ENCODE measurements at places on chromosomes 6 and 20.
A peak's percentile ranks its signal among the peaks of the same experiment; 100 is the strongest.

- DNase-seq = no peak
Observed at GRCh38 chr6:161204866-161205557, 68.8 kb downstream of the AGPAT4 start.

- DNase-seq = no peak
Observed at GRCh38 chr6:10403385-10404106, 11.3 kb downstream of the TFAP2A start.

- no peak for DNase-seq
Observed at GRCh38 chr6:116933485-116933884, 56.4 kb downstream of the RFX6 start.

- DNase-seq = no peak
Observed at GRCh38 chr20:17711267-17711627, 11.5 kb downstream of the BANF2 start.

GRCh38 chr6:39301606-39302005 is 12.6 kb downstream of the KCNK17 start:
- DNase-seq = no peak

- DNase-seq = no peak
Observed at GRCh38 chr6:105429676-105430075, 26.8 kb upstream of the PREP start.

DNA sequence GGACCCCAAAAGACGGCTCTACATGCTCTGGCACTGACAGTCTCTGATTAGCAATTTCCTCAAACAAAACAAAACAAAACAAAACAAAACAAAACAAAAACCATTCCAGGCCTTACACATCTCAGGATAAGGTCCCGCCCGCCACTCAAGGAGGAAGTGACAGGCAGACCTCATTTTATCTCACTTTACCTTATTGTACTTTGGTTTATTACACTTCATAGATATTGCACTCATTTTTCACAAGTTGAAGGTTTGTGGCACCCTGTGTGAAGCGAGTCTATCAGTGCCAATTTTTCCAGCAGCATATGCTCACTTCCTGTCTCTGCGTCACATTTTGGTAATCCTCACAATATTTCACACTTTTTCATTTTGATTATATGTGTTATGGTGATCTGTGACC is 15.2 kb downstream of the ZBP1 start:
- no peak for DNase-seq

DNA sequence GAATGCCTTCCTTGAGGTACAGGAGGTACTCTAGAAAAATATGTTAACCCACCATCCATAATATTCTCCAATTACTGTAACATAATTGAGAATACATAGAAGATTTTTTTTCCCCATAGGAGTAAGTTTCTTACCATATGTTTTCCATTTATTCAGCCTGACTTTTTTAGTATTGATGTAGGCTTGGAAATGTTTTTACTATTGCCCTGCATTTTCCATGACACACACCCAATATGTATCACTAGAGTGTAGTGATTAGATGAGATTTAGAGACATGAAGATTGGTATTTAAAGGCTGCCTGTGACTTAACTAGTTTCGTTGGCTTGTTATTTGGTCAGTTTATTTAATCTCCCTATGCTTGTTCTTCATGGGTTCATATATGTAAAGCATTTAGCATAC is 39.5 kb downstream of the KCNQ5 start:
- no peak for DNase-seq

DNA sequence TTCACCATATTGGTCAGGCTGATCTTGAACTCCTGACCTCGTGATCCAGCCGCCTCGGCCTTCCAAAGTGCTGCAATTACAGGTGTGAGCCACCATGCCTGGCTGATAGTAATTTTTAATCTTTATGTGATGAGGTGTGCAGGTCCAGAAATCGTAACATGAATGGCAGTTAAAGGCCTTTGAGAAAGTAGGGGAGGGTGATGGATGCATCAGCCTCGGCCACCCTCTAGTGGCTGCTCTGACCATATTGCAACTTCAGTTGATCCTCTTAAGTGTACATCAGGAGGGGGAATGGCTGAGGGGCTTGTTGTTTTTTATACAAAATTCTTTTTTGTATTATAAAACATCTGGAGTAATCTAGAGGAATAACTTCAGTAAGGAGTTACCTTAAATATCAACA is 193.0 kb downstream of the ZFAND3 start:
- no peak for DNase-seq

DNA sequence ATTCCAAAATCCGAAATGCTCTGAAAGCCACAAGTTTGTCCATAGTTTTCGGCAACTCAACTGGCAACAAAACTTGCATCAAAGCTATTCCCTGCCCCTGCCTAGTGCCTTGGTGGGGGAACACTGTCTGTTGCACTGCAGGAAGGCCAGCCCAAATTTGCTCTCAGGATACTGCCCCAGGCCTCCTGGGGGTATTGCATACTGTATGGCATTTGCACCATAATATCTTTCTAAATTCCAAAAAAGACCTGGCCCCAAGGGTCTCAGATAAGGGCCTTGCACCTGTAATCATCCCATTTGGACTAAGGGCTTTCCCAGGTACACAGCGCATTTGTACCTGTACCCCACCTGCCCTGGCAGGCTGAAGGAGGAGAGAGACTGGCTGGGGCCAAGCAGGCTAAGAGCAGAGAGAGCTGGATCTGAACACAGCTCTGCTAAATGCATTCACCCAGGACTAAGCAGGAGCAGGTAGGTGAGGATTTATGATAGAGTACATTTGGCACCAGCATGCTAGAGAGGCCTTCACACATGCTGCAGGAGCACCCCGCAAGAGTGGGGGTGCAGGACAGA is 4.0 kb upstream of the GRM4 start:
- no peak for DNase-seq

DNA sequence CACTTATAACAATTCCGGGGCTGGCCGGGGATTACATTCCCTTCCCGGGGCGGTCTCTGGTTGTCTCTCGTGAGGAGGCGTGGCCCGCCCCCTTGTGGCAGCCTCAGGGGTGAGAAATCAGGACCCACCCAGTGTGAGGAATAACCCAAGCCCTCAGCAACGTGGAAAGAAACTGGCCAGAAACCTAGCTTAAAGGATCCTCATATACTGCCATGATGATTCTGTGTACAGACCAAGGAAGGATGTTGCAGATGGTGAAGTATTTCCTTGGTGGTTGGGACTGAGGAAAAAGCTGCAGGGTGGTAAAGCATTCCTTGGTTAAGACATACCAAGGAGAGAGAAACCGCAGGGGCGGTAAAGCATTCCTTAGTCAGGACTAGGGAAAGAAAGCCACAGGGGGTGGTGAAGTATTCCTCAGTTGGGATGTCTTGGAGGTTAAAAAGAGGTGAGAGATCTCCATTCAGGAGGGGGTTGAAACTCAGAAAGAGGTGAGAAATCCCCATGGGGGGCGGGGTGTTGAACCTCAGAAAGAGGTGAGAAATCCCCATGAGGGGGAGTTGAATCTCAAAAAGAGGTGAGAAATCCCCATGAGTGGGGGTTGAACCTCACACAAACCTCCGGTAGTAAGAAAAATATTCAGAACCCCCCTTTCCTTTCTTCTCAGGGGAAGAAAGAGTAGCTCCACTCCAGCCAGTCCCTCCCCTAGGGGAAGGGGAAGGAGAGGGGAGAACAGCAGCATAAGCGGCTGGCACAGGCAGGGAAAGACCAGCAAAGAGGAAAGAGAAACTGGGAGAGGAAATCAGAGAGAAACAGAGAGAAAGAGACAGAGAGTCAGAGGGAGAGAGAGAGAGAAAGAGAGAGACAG is 238.1 kb downstream of the RNGTT start:
- no peak for DNase-seq

DNA sequence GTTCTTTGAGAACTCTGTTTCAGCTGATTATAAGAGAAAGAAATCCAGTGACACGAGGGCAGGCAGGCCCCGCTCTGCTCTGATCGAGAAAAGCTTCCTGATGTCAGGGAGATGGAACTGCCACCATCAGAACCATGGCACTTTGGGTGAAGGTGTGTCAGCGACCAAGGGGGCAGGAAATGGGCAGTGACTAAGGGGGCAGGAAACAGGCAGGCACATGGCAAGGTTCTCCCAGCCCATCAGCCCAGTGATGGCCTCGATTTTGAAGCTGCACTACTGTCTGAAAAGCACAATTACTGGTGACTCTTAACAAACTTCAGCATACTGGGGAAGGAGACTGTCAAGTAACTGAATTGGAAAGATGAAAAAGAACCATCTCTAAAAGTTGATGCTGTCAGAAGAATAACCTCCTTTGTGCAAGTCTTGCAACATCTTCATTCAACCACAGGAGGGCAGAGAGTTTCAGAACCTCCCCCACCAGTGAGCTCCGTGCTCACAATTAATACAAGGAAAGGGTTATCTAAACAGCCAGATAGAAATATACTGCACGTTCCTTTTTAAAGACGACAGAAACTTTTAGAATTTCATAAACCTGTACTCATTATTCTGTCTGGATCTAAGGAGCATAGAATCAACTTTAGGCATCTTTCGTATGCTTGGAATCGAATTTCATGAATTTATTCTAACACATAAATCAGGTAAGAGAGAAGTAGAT is 39.1 kb downstream of the TMX4 start:
- DNase-seq = no peak

GRCh38 chr6:28263922-28264321 is 3.0 kb upstream of the ZSCAN26 start:
- DNase-seq = no peak

- DNase-seq = no peak
Observed at GRCh38 chr6:136180704-136181511, 69.2 kb downstream of the MTFR2 start.

DNA sequence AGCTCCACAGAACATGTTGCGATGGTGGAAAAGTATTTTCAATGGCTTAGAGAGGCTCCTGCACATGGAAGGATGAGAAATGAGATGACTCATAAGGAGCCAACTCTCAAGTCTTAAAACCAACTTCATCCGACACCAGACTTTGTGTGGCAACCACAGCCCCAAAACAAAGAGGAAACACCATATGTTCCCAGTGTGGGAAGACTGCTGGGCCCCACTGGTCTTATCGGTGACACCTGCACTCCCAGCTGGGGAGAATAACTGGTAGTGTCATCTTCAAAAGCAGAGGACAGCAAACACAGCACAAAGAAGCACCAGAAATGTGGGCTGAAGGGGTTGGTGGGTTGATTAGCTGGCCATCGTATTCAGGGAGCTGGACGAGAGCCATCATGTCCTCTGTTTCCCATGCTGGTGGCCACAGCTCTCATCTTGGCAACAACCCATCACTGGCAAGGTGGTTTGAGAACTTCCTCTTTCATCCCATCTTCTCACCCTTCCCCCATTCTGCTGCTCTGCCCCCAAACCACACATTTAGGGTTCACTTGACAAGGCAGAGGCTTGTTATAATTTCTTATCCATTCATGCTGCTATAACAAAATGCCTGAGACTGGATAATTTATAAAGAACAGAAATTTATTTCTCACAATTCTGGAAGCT is 46.0 kb upstream of the TASP1 start:
- DNase-seq = no peak

DNA sequence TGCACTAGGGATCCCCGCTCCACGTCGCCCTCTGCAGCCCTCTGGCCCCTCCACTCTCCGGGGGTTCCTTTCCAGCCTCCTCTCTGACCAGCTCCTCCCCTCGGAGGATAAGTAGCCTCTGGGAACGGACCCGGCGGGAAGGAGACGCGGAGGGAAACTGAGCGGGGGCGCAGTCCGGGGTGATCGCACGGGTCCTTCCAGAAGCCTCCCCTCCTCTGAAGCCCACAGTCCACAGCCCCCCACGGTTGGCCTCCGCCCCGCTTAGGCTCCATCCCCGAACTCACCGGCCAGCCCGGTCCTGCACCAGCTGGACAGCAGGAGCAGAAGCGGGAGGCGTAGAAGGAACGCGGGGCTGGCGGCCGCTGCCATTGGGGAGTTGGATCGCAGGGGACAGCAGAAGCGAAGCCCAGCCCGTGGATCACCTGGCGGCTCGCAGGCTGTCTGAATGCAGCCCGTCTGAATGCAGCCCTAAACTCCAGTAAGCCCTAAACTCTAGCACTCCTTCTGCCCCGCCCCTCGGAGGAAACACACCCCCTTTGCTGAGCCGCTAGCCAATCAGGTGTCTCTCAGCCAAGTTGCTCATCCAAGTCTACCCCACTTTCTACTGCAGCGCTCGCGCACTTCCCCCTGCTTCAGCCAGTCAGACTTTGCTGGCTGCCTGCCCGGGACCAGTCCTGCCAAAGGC is at the start of gene RAET1G:
Gene RAET1G, minus strand, starts transcription at position 480 of the 685 bp plus-strand sequence. Its CDS starts 111 bp downstream, at position 369.
- DNase-seq = no peak

GRCh38 chr6:140609956-140610355 is 1235.5 kb upstream of the CITED2 start:
- DNase-seq = no peak

GRCh38 chr20:10280018-10280908 is 61.6 kb downstream of the SNAP25 start:
- DNase-seq = no peak

- DNase-seq = no peak
Observed at GRCh38 chr20:50108556-50109235, 4.3 kb downstream of the UBE2V1 start.

GRCh38 chr6:107699697-107700325 is 124.3 kb downstream of the SCML4 start:
- DNase-seq = peak; percentile 29

DNA sequence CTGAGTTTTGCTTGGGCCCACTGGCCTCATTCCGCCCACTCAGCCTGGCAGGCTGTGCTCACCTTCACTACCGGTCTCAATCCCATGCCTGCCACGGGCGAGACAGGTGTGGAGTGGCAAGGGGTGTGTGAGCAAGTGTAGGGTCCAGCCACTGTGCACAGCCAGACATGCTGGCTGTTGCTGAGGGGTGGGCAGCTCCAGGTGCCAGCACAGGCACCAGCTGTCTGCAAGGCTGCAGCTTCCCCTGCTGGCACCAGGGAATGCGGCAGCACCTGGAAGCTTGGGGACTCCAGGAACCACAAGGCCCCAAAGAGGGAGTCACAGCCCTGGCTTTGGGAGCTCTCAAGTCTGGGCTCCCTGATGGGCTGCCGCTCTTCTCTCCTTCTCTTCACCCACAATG is 372.7 kb downstream of the CBLN4 start:
- DNase-seq = no peak

- DNase-seq = no peak
Observed at GRCh38 chr6:127880429-127880828, 20.4 kb downstream of the THEMIS start.

DNA sequence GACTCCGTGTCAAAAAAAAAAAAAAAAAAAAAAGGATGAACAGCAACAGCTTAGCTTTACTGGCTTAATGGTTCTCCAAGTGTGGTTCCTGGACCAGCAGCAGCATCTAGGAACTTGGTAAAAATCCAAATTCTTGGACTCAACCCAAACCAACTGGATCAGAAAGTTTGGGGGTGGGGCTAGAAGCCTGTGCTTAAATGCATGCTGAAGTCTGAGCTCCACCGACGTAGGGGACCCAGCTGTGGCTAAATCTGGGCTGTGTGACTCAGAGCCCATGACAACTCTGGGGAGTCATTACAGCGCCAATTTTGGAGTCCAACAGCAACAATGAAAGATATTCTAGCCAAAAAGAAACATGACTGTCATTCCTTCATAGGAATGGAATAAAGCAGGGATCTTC is 13.6 kb upstream of the CHD6 start:
- no peak for DNase-seq
